ENCODE measurements at places on chromosomes 11 and 22.
A peak's percentile ranks its signal among the peaks of the same experiment; 100 is the strongest.

DNA sequence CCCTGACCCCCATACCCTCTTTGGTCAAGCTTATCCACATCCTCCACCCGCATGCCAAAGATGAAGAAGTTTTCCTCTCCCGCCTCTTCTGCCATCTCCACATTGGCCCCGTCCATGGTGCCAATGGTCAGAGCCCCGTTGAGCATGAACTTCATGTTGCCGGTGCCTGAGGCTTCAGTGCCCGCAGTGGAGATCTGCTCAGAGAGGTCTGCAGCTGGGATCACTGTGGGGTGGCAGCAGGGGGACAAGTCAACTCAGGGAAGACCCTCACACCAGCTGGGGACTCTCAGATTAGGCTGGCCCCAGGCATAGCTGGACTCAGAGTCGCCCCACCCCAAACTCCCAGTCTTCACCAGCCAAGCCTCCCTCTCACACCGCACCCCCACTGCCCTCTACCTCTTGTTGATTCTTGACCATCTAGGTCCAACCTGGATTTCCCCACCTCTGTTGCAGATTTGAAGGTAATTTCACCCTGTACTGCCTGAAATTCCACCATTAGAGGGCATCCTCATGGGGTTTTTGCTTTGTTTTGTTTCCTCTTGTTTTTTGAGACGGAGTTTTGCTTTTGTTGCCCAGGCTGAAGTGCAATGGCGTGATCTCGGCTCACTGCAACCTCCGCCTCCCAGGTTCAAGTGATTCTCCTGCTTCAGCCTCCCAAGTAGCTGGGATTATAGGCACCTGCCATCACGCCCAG is 6.6 kb upstream of the RASGRP2 start:
- DNase-seq: no peak

DNA sequence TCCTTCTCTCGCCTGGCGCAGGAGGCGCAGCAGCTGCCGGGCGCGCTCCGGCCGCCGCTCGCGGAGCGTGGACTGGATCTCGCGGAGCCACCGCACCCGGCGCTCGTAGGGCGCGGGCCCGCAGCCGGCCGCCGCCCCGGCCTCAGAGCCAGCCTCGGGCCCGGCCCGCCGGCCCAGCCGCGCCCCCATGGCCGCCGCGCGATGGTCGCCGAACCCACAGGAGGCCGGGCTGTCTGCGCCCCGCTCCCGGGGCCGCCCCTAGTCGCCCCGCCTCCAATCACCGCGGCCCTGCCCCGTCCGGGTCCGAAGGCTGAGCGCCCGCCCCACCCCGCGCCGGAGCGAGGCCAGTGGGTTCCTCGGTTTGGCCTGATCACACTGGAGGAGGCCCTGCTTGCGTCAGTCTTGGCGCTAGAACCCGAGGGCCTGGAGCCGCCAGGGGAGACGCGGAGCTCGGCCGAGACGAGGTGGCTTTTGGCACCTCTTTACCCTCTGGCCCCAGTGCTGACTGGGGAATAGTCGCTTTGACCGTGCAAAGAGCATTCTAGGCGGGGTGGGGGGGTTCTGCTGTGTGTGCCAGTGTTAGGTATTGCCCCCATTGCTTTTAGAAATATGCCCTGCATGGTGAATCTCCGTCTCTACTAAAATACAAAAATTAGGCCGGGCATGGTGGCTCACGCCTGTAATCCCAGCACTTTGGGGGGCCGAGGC is at the start of gene LRRC75B:
LRRC75B (minus strand) TSS at position 223 of the 708 bp plus-strand sequence; CDS start at position 189, 34 bp downstream.
- DNase-seq: peak; percentile 79

- peak; percentile 21 for DNase-seq
Observed at GRCh38 chr11:85590848-85591483, 36.2 kb downstream of the DLG2 start.

GRCh38 chr11:127071606-127072005 is 71.0 kb upstream of the KIRREL3 start:
- DNase-seq: no peak

All from dermis blood vessel endothelial cell (primary cell).